ENCODE measurements at places on chromosomes 3 and 15. TPM values are rescaled to one million over a fixed set of nuclear protein-coding genes. Genes with fewer than 3 reads are reported as not detected.

GRCh38 chr3:116019254-116019763, 396.0 kb downstream of the GAP43 start:
- no peaks in the 10 kb centered on the region for H3K4me1 ChIP-seq
- no peaks in the 10 kb centered on the region for H3K36me3 ChIP-seq
- no peaks in the 10 kb centered on the region for H3K27me3 ChIP-seq
- H3K4me3 ChIP-seq: no peak overlapping the region

EPHB3 gene
- total RNA-seq: not detected

GRCh38 chr3:41307065-41307464, 107.8 kb downstream of the CTNNB1 start:
- H3K27ac ChIP-seq: no peak overlapping the region
- no peaks in the 10 kb centered on the region for H3K36me3 ChIP-seq
- no peaks in the 10 kb centered on the region for H3K27me3 ChIP-seq
- DNase-seq: no peak
- H3K4me1 ChIP-seq: no peaks in the 10 kb centered on the region

- H3K36me3 ChIP-seq: no peaks in the 10 kb centered on the region
- H3K27ac ChIP-seq: no peak overlapping the region
- H3K4me1 ChIP-seq: peaks cover 10% of the 10 kb centered on the region
- no peak for DNase-seq
- H3K27me3 ChIP-seq: peaks cover 14% of the 10 kb centered on the region
These were observed 18.9 kb upstream of the CSPG4 start for GRCh38 chr15:75731248-75732151.

CCR8 gene
- 5.7 TPM for total RNA-seq

STT3B gene
- total RNA-seq: 120 TPM

DNA sequence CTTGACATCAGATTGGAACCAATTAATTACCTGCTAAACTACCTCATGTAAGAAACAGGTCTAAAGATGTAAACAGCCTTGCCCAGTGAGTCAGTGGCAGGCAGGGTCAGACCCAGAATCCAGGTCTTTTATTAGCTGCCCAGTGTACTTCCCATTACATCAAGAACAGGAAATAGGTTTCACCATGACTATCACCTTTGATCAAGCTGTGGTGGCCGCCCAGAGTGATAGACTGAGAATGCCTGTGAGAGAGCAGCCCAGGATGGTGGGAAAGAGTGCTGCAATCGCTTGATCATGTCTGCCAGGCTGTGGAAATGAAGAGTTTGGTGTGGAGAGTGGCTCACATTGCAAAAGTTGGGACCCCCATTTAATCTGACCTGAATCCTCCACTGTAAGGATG, 61.3 kb upstream of the PIAS1 start:
- H3K27ac ChIP-seq: no peak overlapping the region
- H3K4me3 ChIP-seq: no peak overlapping the region
- H3K4me1 ChIP-seq: no peaks in the 10 kb centered on the region
- H3K27me3 ChIP-seq: peaks cover 2% of the 10 kb centered on the region
- no peak for DNase-seq

- no peak overlapping the region for H3K4me3 ChIP-seq
- no peaks in the 10 kb centered on the region for H3K4me1 ChIP-seq
- H3K27me3 ChIP-seq: no peaks in the 10 kb centered on the region
- no peak overlapping the region for H3K27ac ChIP-seq
- DNase-seq: peak; percentile 51
These were observed 94.2 kb upstream of the ALDH1A3 start for GRCh38 chr15:100785181-100786138.

DNA sequence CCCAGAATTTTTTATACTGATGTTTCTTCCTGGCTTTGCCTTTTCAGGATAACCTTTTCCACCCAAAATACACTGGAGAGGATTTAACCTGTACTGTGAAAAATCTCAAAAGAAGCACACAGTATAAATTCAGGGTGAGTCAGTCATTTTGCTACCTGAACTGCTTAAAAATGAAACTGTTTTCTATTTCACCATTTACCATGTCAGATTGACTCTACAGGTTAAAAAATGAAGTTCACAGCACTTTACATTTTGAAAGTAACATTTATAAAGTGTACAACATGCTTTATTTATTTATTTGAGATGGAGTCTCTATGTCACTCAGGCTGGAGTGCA, 115.2 kb downstream of the GHSR start:
- no peak overlapping the region for H3K27ac ChIP-seq
- no peak overlapping the region for H3K4me3 ChIP-seq
- no peaks in the 10 kb centered on the region for H3K27me3 ChIP-seq
- no peak for DNase-seq
- peaks cover 6% of the 10 kb centered on the region for H3K4me1 ChIP-seq
- peaks cover 11% of the 10 kb centered on the region for H3K36me3 ChIP-seq

DNA sequence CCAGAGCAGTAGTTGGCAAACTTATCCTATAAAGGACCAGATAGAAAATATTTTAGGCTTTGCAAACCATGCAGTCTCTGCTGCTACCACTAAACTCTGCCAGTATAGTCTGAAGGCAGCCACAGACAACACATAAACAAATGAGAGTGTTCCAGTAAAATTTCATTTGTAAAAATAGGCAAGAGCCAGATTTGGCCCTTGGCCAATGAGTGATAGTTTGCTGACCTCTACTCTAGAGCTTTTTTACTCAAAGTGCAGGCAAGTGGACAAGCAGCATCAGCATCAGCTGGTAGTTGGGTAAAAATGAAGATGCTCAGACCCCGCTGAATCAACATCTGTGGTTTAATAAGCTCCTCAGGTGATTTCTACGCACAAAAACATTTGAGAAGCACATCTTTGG, 269.8 kb downstream of the NTRK3 start:
- DNase-seq: no peak
- no peak overlapping the region for H3K4me3 ChIP-seq
- no peaks in the 10 kb centered on the region for H3K36me3 ChIP-seq
- H3K4me1 ChIP-seq: no peaks in the 10 kb centered on the region
- no peaks in the 10 kb centered on the region for H3K27me3 ChIP-seq

CSK gene
- 332 TPM for total RNA-seq

- no peak overlapping the region for H3K4me3 ChIP-seq
- DNase-seq: no peak
- H3K27me3 ChIP-seq: no peaks in the 10 kb centered on the region
- peaks cover 3% of the 10 kb centered on the region for H3K4me1 ChIP-seq
- H3K36me3 ChIP-seq: peaks cover 16% of the 10 kb centered on the region
These were observed 156.8 kb downstream of the TBC1D5 start for GRCh38 chr3:17585394-17586325.

GPR149 gene
- not detected for total RNA-seq

RBP2 gene
- total RNA-seq: not detected

PYDC2 gene
- total RNA-seq: not detected

GRCh38 chr3:112781599-112781998, 65.1 kb downstream of the CD200R1L start:
- no peak for DNase-seq
- no peaks in the 10 kb centered on the region for H3K36me3 ChIP-seq
- H3K4me1 ChIP-seq: peaks cover 4% of the 10 kb centered on the region
- H3K27ac ChIP-seq: no peak overlapping the region
- H3K27me3 ChIP-seq: peaks cover 10% of the 10 kb centered on the region
- H3K4me3 ChIP-seq: no peak overlapping the region

GRCh38 chr3:26963361-26963743, 340.8 kb downstream of the LRRC3B start:
- DNase-seq: no peak
- H3K36me3 ChIP-seq: no peaks in the 10 kb centered on the region
- H3K27ac ChIP-seq: no peak overlapping the region
- no peaks in the 10 kb centered on the region for H3K4me1 ChIP-seq
- no peaks in the 10 kb centered on the region for H3K27me3 ChIP-seq
- H3K4me3 ChIP-seq: no peak overlapping the region

DNA sequence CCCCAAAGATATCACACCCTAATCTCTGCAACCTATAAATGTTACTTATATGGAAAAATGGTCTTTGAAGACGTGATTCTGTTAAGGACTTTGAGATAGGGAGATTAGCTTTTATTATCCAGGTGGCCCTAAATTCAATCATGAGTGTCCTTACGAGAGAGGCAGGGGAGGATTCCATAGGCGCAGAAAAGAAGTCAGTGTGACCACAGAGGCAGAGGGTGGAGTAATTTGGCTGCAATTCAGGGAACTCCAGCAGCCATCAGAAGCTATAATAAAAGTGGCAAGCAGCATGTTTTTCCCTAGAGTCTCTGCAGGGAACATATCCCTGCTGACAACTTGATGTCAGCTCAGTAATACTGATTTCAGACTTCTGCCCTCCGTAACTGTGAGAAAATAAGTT, 315.2 kb upstream of the ROBO2 start:
- no peak overlapping the region for H3K4me3 ChIP-seq
- H3K36me3 ChIP-seq: no peaks in the 10 kb centered on the region
- DNase-seq: no peak
- H3K27ac ChIP-seq: no peak overlapping the region
- H3K27me3 ChIP-seq: no peaks in the 10 kb centered on the region

- H3K27me3 ChIP-seq: no peaks in the 10 kb centered on the region
- H3K27ac ChIP-seq: no peak overlapping the region
- no peak for DNase-seq
- H3K4me3 ChIP-seq: no peak overlapping the region
- peaks cover 3% of the 10 kb centered on the region for H3K36me3 ChIP-seq
- peaks cover 5% of the 10 kb centered on the region for H3K4me1 ChIP-seq
These were observed 246.2 kb downstream of the PLCL2 start for GRCh38 chr3:17130956-17131355.

GRCh38 chr3:176566757-176567156, 630.5 kb downstream of the TBL1XR1 start:
- no peaks in the 10 kb centered on the region for H3K27me3 ChIP-seq
- no peak overlapping the region for H3K4me3 ChIP-seq
- no peak overlapping the region for H3K27ac ChIP-seq
- no peak for DNase-seq
- no peaks in the 10 kb centered on the region for H3K4me1 ChIP-seq

GRCh38 chr15:31111091-31111647, 9.6 kb upstream of the TRPM1 start:
- H3K4me3 ChIP-seq: no peak overlapping the region
- H3K4me1 ChIP-seq: no peaks in the 10 kb centered on the region
- H3K36me3 ChIP-seq: no peaks in the 10 kb centered on the region
- peaks cover 7% of the 10 kb centered on the region for H3K27me3 ChIP-seq

DNA sequence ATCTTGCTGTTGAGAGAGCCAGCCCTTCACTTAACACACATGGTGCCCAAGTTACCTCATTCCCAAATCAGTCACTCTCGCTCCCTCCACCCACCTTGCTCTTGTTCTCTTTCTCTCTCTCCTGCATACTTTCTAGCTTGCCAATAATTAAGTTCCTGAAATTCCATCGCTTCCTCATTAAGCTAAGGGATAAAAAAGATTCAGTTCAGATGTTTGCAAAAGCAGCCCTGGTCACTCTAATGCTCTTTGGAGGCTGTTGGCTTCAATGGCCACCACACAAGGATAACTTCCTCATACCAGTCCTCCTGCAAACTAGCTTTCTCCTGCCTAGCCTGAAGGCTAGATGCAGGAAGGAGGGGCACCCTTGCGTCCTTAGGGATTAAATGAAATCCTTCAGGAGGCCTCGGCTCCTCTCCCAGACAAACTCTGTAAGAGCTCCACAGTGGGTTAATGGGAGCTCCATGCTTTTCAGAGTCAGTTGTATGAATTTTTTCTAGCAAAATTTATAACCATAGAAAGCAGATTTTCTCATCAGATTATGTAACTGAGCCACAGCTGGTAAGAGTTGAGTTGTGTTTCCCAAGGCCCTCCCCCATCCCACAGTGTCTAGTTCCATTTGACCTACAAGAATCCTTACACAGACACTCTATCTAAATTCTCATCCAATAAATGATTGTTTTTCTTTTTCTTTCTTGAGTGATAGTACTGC, 176.6 kb upstream of the TRIM42 start:
- peaks cover 2% of the 10 kb centered on the region for H3K27me3 ChIP-seq
- H3K27ac ChIP-seq: no peak overlapping the region

PPARG gene
- 4.6 TPM for total RNA-seq

NANOGP8 gene
- total RNA-seq: not detected

DNA sequence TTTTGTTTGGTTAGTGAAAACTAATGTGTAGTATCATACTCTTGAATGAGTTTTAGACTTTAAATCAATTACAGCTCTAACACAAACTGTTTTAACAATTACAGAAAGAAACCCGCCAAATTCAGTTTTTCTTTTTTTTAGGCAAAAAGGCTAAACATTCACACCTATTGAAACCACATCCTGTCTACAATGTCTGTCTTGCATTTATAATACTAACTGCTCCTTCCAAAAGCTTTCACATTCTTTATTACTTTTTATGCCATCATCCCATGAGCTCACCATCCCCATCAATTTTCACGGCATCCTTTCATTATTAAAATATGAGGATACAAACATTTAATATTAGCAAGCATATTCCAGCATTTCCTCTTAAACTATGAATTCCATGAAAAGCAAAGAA, 593.3 kb downstream of the FOXP1 start:
- peaks cover 28% of the 10 kb centered on the region for H3K4me1 ChIP-seq
- H3K27me3 ChIP-seq: no peaks in the 10 kb centered on the region
- peak overlapping the region; percentile 3 for H3K4me3 ChIP-seq
- DNase-seq: no peak
- peaks cover 88% of the 10 kb centered on the region for H3K36me3 ChIP-seq

POPDC2 gene
- total RNA-seq: 0.66 TPM

EBLN2 gene
- 7.8 TPM for total RNA-seq

GREM1 gene
- total RNA-seq: not detected

- no peaks in the 10 kb centered on the region for H3K36me3 ChIP-seq
- no peak overlapping the region for H3K27ac ChIP-seq
- no peaks in the 10 kb centered on the region for H3K27me3 ChIP-seq
- no peak overlapping the region for H3K4me3 ChIP-seq
- H3K4me1 ChIP-seq: no peaks in the 10 kb centered on the region
These were observed 762.6 kb upstream of the GOLIM4 start for GRCh38 chr3:168858327-168858726.

DNA sequence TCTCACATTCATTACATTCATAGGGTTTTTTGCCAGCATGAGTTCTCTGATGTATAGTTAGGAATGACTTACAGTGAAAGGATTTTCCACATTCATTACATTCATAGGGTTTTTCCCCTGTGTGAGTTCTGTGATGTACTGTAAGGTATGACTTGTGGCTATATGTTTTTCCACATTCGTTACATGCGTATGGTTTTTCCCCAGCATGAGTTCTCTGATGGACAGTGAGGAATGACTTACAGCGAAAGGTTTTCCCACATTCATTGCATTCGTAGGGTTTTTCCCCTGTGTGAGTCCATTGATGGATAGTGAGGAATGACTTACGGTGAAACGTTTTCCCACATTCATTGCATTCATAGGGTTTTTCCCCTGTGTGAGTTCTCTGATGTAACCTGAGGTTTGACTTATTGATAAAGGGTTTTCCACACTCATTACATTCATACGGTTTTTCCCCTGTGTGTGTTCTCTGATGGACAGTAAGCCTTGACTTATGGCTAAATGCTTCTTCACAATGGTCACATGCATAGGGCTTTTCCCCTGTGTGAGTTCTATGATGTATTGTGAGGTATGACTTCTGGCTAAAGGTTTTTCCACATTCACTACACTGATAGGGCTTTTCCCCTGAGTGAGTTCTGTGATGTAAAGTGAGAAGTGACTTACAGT, 47.4 kb downstream of the ZNF717 start:
- H3K36me3 ChIP-seq: peaks cover 45% of the 10 kb centered on the region
- no peaks in the 10 kb centered on the region for H3K4me1 ChIP-seq
- no peak overlapping the region for H3K27ac ChIP-seq
- H3K27me3 ChIP-seq: no peaks in the 10 kb centered on the region

- no peak for DNase-seq
- H3K27ac ChIP-seq: no peak overlapping the region
- peaks cover 32% of the 10 kb centered on the region for H3K4me1 ChIP-seq
- H3K36me3 ChIP-seq: peaks cover 37% of the 10 kb centered on the region
- H3K4me3 ChIP-seq: no peak overlapping the region
These were observed 18.1 kb upstream of the LEKR1 start for GRCh38 chr3:156808025-156808424.
